ENCODE measurements at places on chromosomes 7 and 10.

GRCh38 chr7:94357076-94357475 is 37.6 kb upstream of the COL1A2 start:
- no peak for DNase-seq

GRCh38 chr7:151249732-151250072 is 1.2 kb upstream of the SMARCD3 start:
- DNase-seq = no peak

GRCh38 chr10:10870523-10871241 is 147.0 kb upstream of the CELF2 start:
- DNase-seq = no peak

- no peak for DNase-seq
Measured at GRCh38 chr10:14040787-14041631, 289.7 kb downstream of the FRMD4A start.

DNA sequence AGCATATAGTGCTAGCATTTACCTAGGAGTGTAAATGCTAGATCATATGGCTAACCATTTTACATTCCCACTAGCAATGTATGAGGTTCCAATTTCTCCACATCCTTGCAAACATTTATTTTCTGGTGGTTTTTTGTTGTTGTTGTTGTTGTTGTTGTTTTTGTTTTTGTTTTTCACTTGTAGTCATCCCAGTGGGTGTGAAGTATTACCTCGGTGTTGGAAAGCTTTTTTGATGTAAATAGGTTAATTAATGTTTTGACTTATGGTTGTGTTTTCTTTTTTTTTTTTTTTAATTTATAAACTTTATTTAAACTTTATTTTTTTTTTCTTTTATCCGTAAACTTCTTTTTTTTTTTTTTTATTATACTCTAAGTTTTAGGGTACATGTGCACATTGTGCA is 15.3 kb upstream of the TSGA13 start:
- DNase-seq = no peak

Measured in GM18507 (cell line).